ENCODE measurements at places on chromosomes 5 and 9. TPM values are rescaled to one million over a fixed set of nuclear protein-coding genes. Genes with fewer than 3 reads are reported as not detected.
A peak's percentile ranks its signal among the peaks of the same experiment; 100 is the strongest.

- H3K4me3 ChIP-seq: no peak overlapping the region
- H3K27ac ChIP-seq: no peak overlapping the region
- no peak for DNase-seq
- no peaks in the 10 kb centered on the region for H3K4me1 ChIP-seq
These were observed 60.9 kb upstream of the CACNA1B start for GRCh38 chr9:137816531-137817235.

Gene TSLP
- 1.2 TPM for total RNA-seq

Gene CDH10
- total RNA-seq: 0.33 TPM

DNA sequence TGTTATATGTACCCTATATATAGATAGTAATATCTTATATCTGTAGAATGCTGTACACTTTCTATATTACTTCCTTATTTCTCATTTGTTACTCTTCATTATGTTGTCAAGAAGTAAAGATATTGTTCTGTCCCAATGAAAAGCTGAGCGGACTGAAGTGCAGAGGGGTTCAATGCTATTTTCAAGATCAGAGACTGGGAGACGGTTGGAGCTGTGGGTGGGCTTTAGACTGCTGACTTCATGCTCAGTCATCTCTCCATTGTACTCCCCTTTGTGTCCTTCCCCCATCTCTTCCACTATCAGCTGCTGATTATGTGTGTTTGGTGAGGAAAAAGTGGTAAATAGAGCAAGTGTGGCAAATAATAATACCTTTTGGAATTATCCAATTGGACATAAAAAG is 532.3 kb upstream of the ZNF608 start:
- no peak for DNase-seq
- no peak overlapping the region for H3K4me3 ChIP-seq
- H3K27ac ChIP-seq: no peak overlapping the region

Gene FOXI1
- total RNA-seq: not detected

- H3K4me3 ChIP-seq: no peak overlapping the region
- no peaks in the 10 kb centered on the region for H3K27me3 ChIP-seq
- H3K36me3 ChIP-seq: no peaks in the 10 kb centered on the region
- DNase-seq: no peak
- H3K27ac ChIP-seq: no peak overlapping the region
These were observed 158.6 kb upstream of the ALDH1B1 start for GRCh38 chr9:38233796-38234355.

Gene TEX48
- total RNA-seq: not detected

GRCh38 chr5:66898241-66898995 is 298.2 kb downstream of the CD180 start:
- H3K4me3 ChIP-seq: no peak overlapping the region
- H3K27ac ChIP-seq: no peak overlapping the region
- no peaks in the 10 kb centered on the region for H3K27me3 ChIP-seq
- DNase-seq: no peak
- no peaks in the 10 kb centered on the region for H3K36me3 ChIP-seq

DNA sequence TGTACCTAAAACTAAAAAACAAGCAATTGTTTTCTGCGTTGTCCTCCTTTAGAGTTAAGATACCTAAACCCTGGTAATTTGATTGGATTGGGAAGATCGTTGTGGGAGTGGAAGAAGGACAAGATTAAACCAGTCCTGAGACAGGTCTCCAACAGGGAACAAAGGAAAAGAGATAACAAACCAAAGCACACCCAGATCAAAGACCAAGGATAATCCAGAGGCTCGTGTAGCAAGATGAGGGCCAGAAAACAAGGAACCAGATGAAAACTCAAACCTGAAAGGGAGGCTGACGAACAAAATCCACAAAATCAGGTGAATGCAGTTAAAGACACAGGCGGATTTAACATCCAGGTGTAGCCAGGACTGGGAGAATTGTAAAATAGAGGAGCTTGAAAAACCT is 618.1 kb downstream of the SLCO4C1 start:
- H3K4me3 ChIP-seq: no peak overlapping the region
- no peak overlapping the region for H3K27ac ChIP-seq
- DNase-seq: no peak

DNA sequence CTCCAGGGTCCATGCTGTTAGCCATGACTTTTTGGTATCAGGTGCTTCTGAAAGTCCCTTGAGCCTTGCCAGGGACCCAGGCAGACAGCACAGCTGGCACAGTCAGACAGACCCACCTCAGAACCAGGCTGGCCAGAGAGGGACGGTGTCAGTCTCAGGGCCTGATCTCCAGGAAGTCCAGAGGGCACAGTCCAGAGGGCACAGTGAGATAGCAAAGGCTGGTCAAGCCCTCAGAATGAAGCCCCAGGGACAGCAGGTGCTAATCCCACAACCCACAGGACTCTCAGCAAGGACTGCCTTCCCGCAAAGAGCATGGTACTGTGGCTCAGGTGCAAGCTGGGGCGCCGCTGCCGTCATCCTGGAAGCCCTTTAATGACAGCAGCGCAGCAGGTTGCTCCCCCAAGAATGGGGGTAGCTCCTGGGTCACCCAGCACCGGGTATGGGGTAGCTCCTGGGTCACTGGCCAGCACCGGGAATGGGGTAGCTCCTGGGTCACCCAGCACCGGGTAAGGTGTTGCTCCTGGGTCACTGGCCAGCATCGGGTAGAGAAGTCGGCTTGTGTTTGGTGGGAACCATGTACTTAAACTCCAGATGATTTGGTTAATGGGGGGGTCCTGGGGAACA is 105.6 kb upstream of the PHYKPL start:
- no peaks in the 10 kb centered on the region for H3K4me1 ChIP-seq
- no peak overlapping the region for H3K4me3 ChIP-seq
- H3K27me3 ChIP-seq: peaks cover 10% of the 10 kb centered on the region
- no peak overlapping the region for H3K27ac ChIP-seq
- H3K36me3 ChIP-seq: no peaks in the 10 kb centered on the region
- DNase-seq: peak; percentile 40
